Urinary bladder (tissue), 4 donors: ENCODE measurements at places on chromosomes 6 and 20. TPM values are rescaled to one million over a fixed set of nuclear protein-coding genes. Genes with fewer than 3 reads are reported as not detected.

GRCh38 chr6:34926655-34927054 lies 37.6 kb downstream of the ANKS1A start:
- no peak for DNase-seq

GRCh38 chr20:41654884-41655283 lies 36.7 kb upstream of the CHD6 start:
- DNase-seq = no peak

GRCh38 chr6:125747589-125748405 lies 1.6 kb upstream of the HEY2 start:
- DNase-seq = no peak

Gene FBXL4
- 39.4 TPM for total RNA-seq

Gene TMX4
- 41.1 TPM for total RNA-seq

DNA sequence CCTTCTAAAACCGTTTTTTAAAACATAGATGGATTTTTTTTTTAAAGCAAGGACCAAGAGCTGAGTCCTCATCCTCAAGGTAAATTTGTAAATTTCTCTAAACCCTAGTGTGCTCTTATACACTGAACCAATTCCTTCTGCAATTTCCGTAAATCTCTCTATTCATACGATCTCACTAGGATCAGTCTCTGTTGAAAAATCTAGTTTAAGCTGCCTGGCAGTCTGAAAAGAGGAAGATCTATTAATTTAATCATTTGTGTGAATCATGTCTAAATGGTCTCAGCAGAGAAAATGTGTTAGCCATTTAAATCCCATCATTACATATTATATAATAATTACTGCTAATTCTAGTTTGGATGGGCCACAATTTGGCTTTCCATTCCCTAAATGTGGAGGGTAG lies 184.2 kb upstream of the TSHZ2 start:
- no peak for DNase-seq

Gene KCNQ5
- 3.0 TPM for total RNA-seq

DNA sequence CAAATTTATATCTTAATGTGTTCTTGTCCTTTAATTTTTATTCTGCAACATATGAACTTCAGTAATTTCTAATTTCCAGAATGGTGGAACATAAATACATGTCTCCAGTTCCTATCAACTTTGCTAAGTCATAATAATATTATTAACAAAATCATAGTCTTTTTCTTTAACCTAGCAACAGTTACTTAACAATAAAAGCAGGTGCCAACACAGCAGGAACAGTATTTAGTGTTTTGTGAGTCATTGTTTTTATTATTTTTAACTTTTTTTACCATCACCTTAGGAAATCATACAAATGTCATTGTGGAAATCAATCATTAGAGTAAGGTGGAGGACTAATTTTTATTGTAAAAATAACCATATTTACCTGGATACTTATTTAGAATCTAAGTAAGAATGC lies 133.5 kb downstream of the PLCB1 start:
- no peak for DNase-seq

- DNase-seq = no peak
These were observed 12.9 kb downstream of the BPIFB4 start for GRCh38 chr20:33092361-33092760.

- DNase-seq = no peak
These were observed 52.9 kb upstream of the FNDC1 start for GRCh38 chr6:159116343-159116742.

Gene WFDC5
- total RNA-seq = 0.26 TPM

Gene SOD2
- total RNA-seq = 103 TPM

DNA sequence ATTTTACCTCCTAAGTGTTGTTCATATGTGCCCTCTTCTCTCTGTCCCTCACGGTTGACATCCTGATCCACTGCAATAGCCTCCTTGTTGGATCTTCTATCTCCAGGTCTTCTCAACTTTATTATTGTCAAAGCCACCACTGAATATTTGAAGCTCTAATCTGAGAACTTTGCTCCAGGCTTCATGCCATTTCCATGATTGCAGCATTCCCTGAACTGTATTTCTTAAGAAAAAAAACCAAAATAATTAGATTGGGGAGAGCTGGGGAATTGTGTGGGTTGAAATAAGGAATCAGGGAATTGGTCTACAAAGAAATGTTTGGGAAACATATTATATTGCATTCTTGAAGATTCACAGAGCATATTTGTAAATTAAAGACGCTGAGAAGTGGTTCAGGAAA lies 2.5 kb upstream of the STX7 start:
- DNase-seq = no peak

DNA sequence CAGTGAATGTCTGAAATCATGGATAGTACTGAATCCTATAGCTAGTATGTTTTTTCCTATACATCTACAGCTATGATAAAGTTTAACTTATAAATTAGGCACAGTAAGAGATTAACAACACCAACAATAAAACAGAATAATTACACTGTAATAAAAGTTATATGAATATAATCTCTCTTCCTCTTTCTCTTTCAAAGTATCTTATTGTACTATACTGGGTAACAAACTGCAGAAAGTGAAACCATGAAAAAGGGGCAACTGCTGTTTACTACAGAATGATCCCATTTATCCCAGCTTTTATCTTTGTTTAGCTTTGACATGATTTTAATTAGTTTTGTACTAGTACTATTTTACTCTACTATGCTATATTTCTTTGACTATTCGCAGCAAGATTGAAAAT lies 25.8 kb downstream of the ESF1 start:
- DNase-seq = no peak

GRCh38 chr6:152471456-152472265 lies 165.5 kb downstream of the SYNE1 start:
- DNase-seq = no peak

DNA sequence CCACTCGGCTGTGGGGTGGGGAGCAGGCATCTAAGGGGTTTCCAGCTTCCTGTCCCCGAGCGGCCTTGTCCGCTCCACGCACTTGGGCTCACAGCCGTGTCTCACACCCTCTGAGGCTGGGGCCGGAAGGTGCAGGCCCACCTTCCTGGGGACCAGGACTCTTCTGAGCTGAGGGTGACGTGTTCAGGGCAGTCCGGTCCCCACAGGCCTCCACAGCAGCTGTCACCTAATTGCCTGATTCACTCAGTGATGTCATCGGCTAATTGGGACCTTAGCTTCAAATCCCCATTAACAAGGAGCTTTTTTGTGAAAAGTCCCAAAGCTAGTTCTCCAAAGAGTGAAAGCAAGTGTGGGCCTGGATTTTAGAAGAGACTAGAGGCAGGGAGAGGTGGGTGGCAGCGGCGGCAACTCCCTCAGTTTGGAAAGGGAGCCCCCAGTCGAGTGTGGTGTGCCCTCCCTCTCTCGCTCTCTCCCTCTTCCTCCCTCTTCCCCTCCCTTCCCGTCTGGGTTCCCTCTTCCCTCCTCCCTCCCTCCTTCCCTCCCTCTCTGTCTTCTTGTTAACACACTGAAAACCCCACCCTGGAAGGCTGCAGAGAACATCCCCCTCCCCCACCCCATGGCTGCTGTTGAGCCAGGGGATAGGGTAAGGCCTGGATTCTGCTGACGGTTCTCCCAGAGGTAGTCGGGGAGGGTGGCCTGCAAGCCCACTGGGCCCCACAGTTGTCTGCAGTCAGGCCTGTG lies 39.0 kb downstream of the MYT1 start:
- DNase-seq = no peak

- DNase-seq = no peak
These were observed 597.7 kb upstream of the CITED2 start for GRCh38 chr6:139972116-139972515.

Gene GHRH
- not detected for total RNA-seq

- no peak for DNase-seq
These were observed 7.5 kb upstream of the PHACTR1 start for GRCh38 chr6:12709116-12709515.

- DNase-seq = no peak
These were observed 263.9 kb downstream of the CDH4 start for GRCh38 chr20:61515922-61516321.

GRCh38 chr6:99492092-99492491 lies 23.1 kb downstream of the USP45 start:
- no peak for DNase-seq

DNA sequence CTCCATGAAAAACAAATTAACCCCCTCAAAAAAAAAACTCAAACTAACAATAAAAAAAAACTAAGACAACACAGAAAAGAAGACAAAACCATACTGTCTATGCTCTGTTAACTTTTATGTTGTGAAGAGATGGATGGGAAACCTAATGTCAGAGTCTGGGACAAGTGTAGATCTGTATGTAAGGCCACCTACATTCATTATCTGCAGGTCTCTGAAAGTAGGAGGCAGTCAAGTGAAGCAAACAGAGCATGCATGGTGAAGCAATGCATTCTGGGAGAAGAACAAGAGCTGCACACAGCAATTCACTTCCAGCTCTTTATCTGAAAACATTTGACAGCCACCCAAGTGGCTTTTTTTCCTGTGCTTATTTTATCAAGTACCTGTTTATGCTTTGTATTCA lies 452.0 kb downstream of the EPHA7 start:
- no peak for DNase-seq
